Endodermal cell (in vitro differentiated cells): ENCODE measurements at places on chromosomes 2 and 18.
A peak's percentile ranks its signal among the peaks of the same experiment; 100 is the strongest.

DNA sequence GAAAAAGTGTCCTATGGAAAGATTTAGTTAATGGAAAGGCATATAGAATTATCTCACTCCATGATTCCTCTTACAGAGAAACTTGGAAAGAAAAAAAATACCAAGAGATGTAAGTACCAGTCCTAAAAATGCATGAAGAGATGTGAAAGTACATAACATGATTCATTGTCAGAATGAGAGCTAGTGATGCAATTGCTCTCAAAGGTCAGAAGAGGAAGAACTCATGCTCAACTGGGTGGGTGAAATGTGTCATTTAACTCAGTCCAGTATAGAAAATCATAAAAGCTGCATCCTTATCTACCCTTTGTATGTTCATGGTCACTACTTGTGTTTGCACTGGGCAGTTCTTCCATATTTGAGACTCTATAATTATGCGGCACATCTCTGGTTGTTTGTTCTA is 300.0 kb upstream of the PIK3C3 start:
- no peak for DNase-seq

- no peak for DNase-seq
Measured at GRCh38 chr2:41038408-41038807, 586.5 kb upstream of the SLC8A1 start.

GRCh38 chr2:192194265-192194865 is 368 bp downstream of the TMEFF2 start:
- peak; percentile 70 for DNase-seq

- DNase-seq = no peak
Measured at GRCh38 chr2:196244966-196245365, 73.6 kb upstream of the STK17B start.

DNA sequence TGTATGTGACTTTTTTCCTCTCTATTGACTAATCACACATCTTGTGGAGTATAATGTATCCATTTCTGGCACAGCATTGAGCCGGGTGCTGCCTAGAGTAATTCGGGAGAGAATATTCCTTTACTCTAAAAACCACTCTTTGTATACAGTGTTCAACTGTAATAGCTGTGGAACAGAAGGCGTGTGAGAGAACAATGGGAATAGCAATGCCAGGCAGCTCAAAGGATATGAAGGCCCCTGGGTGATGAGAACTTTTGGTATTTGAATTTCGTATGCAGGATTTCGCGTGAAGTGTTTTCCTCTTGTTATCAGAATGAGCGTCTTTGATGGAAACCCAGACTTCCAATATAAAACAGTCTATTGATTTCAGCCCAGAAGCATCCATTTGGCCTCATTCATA is 84.6 kb upstream of the MAP3K20 start:
- DNase-seq = no peak

DNA sequence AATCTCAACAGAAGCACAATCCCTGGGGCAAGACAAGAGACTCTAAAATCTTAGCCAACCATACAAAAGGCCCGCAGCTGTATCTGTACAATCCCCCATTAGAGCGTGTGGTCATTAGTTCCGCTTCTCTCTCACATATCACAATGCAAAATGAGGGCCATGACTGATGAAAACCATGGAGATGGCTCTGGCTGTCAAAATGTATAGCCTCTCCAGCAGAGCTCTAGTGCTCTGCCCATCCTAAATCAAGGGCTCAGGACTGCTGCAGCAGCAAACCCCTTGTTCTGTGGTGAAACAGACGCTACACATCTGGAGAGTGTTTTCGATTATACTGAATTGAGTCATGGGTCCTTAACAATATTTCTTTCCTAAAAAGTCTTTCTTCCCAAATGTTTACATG is 221.0 kb downstream of the PID1 start:
- no peak for DNase-seq

GRCh38 chr2:1869987-1870386 is 125.7 kb upstream of the PXDN start:
- DNase-seq = no peak

DNA sequence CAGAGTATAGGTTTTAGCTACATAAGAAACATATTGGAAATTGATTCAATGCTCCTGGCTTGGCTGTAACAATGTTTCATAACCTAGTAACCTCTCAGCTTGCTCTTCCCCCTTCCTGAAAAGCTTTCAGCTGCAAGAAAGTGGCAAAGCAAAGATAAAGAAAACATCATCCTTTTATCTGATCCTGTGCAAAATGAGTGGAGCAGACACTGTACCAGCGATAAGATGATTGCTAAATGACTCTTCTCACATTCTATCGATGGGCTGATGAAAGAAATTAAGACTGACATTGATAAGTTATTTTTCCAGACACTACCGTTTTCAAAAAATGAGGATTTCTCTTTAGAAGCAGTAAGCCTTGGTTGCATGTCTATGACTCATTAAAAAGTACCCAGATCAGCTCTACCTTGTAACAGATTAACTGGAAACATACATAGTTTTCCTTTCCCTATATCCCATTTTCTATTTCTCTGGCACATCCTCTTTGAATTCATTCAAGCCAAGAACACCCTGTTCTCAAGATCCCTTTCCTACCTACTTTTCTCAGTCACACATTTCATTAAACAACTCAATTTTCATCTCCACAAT is 87.1 kb upstream of the LYPD1 start:
- no peak for DNase-seq

GRCh38 chr2:144426981-144427479 is 92.9 kb downstream of the ZEB2 start:
- DNase-seq = no peak

DNA sequence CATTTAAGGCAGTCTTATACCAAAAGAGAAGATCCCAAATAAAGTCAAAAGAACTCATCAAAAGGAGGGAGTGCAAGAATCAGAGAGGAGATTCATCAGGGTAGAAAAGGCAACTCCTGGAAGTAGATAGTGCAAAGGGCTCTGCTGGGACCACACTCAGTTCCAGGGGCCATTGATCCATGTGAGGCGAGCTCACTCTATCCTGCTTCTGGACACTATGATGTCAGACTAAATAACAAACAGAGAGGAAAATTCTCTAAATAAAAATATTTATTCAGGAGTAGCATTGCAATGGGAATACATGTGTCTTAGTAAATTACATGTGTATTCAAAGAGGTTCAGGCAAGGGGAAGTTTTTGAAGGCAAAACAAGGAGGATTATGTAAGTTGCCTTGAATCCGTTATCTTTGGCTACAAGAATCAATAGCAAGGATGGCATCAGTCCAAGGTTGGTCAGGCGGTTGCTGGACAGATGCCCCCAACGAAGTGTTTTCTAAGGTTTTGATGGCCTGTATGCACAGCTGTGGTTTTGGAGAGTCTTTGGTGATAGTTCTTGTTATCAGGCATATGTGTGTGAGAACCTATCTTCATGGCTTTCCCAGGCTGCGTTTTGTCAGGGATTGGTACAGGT is 13.2 kb upstream of the SERPINB12 start:
- DNase-seq = no peak

GRCh38 chr2:173963817-173964564 is 1.2 kb downstream of the SP3 start:
- DNase-seq = peak; percentile 95

- DNase-seq = peak; percentile 79
Measured at GRCh38 chr2:25042321-25043240, 705 bp downstream of the EFR3B start.

DNA sequence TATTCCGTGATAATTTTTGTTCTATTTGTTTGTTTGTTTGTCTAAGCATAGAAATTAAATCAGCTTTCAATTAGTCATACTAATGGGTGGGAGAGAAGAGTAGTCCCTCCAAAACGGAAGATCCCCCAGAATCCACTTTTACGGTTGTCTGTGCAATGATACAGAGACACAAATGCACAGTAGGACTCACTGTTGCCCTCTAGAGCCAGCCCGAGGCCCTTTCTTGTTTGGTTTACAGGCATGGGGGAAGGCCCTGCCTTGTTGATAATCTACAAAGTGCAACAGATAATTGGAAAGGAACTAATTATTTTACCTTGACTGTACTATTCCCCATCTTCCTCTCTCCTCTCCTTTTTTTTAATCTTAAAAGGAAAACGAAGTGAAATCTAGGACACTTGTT is 121.1 kb downstream of the ACOXL start:
- DNase-seq = peak; percentile 79

GRCh38 chr18:48627216-48627615 is 88.4 kb downstream of the CTIF start:
- DNase-seq = no peak

DNA sequence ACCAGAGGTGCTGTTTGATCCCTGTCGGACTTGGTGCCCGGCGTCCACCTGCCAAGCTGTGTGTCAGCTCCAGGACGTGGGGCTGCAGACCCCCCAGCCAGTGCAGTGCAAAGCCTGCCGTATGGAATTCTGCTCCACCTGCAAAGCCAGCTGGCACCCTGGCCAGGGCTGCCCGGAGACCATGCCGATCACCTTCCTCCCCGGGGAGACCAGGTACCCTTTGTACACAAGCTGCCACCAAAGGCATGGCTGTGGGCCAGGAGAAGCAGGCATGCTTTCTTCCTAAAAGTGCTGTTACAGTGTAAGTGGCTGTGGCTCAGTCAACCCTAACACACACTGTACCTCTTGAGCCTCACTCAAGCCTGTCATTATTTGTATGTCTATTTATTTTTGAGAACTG is 103.3 kb downstream of the RNF144A start:
- DNase-seq = peak; percentile 24

- no peak for DNase-seq
Measured at GRCh38 chr2:229300371-229300770, 29.3 kb upstream of the PID1 start.

- no peak for DNase-seq
Measured at GRCh38 chr2:111633189-111633588, 250.8 kb downstream of the ANAPC1 start.

DNA sequence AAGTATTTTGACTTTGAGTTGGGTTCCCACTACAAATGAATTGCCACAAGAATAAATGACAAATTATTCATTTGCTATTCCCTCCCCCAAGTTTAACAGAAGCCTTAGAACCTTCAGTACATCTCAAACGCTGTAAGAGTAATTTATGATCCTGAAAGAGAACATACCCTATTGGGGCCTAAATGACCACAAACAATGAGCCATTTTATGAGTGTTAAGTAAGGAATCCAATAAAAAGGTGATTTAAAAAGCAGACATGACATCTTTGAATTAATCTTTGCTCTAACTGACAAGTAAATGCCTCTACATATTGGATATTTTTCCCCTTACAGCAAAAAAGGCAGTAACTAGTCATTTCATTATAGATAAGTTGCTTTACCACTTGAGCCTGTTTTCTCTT is 136.9 kb downstream of the NRXN1 start:
- no peak for DNase-seq

DNA sequence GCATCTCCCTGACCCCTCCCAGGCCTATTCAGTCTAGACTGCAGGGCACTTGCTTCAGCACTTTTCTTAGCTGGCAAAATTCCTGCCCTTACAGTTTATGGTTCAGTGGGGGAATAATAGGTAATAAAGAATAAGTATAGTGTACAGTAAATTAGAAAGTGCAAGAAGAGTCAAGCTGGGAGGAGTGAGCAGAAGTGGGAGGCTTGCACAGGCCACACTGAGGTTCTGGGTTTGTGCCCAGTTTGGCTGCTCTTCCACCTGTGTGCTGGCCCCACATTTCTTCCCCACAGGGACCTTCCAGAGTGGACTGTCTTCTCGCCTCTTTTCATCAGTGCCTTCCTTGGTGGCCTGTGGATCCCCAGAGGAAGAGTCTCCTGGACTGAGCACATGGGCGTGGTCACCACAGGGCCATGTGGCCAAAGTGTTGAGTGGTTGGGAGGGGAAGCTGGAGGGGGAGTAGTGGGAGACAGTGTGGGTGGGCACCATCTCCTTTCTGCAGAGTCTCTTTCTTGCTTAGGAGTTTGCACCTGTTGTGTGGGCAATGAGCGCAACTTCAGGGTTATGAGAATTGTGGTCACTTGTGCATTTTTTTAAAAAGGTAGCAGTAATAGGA is 128.6 kb upstream of the ZSWIM2 start:
- DNase-seq = no peak

GRCh38 chr2:152620208-152620607 is 97.1 kb downstream of the PRPF40A start:
- DNase-seq = no peak

GRCh38 chr2:53750041-53750768 is 17.4 kb upstream of the CHAC2 start:
- DNase-seq = no peak

- no peak for DNase-seq
Measured at GRCh38 chr18:9221040-9221439, 84.5 kb downstream of the ANKRD12 start.
